ENCODE measurements at places on chromosomes 1 and 21.

GRCh38 chr1:20540281-20540680, 12.1 kb upstream of the FAM43B start:
- no peak for DNase-seq

DNA sequence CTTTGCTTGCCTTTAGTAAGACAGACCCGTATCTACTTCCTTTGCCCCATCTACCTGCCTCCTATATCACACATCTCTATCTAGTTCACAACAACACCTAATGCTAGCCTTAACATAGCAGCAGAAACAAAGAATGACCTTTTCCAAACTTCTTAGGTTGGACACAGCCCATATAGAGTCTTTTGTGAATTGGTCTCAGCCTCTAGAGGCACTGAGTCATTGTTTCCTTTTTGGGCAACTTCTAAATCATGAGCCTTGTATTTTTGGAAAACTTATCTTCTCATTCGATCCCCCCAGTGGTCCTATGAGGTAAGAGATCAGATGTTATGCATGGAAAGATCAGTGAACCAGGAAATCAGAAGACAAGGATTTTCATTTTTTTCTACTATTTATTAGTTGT, 679.4 kb upstream of the USP24 start:
- no peak for DNase-seq

DNA sequence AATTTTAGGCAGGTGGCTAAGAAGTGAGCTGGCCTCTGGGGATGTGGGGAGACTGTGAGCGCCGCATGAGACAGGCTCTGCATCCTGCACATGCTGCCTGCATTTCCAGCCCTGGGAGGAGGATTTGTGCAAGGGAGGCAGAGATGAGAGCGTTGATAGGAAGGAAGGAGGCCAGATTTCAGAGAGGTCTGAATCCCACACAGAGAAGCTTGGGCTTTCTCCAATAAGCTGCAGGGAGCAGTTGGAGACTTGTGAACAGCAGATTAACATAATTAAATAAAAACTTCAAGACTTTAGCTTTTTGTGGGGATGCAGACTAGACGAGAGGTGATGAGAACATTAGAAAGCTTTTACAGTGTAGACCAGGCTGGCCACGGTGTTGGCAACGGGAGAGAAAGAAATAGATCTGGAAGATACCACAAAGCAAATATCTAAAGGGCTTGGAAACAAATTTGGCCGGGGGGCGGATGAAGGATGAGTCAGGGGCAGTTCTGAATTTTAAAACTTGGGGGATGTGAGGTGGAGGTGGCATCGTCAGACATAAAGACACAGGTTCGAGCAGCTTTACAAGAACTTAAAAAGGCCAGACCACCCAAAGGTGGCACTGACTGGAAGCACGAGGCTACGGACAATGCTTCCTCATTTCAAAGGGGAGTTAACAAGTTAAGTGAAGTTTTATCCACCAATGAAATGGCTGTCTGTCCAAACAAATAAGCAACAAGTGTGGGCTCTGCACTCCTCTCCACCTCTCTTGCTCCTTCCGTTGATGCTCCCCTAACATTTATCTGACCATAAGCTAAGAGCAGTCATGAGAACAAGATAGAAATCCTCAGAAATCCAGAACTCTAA, 57.0 kb downstream of the HIVEP3 start:
- no peak for DNase-seq

DNA sequence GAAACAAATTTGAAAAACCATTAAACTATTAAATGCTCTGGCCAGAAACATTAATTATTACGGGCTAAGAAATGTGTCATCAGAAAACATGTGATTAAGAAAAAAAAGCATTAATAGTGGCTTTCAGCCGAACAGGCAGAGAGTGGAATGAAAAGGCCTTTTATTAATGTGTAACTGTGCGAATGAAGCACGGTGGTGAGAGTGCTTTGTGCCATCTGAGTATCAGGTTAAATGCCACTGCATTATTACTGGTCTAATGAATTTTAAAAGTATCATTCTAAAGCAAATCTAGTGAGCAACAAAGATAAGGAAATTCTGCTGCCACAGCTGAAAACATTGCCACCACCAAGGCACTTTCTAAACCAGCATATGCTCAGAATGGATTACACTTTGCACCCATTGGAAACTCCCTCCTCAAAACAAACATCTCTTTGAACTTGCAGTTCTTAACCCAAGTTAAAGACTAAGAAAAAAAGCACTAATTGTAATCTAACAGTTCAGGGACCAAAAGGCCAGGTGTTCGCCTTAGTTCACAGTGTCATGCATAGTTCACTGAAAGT, 30.0 kb upstream of the SSX2IP start:
- DNase-seq, result no peak

- no peak for DNase-seq
Observed at GRCh38 chr1:177546346-177546745, 375.6 kb downstream of the BRINP2 start.

- DNase-seq, result no peak
Observed at GRCh38 chr1:51549016-51549619, 30.1 kb upstream of the EPS15 start.

GRCh38 chr1:202282596-202283283, 59.0 kb downstream of the UBE2T start:
- DNase-seq, result no peak

DNA sequence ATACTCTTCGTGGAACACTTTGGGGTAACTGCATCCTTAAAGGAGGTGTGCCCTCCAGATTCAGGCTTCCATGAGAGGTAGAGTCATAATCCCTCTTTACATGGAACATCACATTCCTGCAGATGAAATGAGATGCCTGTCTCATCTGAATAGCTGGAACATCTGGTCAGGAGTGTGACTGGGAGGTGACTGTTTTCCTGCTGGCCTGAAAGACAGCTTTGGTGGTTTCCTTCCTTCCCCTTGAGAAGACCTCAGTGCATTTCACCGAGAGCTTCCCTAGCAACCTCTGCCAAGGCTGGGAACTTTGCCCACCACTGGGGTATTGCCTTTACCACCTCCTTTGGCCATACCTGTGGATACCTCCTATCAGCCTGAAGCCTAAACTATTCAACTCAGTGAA, 46.7 kb upstream of the GUCA2A start:
- DNase-seq, result no peak

- DNase-seq, result no peak
Observed at GRCh38 chr1:17212009-17212408, 7.1 kb downstream of the PADI1 start.

DNA sequence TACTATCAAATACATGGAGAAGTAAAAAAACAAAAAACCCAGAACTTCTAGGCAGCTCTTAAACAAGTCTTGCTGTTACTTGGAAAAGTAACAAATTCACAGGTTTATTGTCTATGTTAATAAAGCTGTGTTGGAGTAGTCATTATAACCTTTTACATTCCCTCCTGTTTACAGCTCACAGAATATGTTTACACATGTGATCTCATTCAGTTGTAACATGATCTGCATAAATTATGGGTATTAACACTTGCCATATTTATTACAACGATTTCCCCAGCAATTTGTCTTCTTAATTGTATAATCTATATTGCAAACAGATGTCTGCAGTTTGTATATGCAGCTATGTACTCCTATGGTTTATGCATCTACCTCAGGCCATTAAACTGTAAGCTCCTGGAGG, 28.6 kb downstream of the ERG start:
- DNase-seq, result no peak

GRCh38 chr1:17135530-17135929, 16.3 kb upstream of the PADI2 start:
- DNase-seq, result no peak

GRCh38 chr1:209368864-209369598, 214.5 kb upstream of the CAMK1G start:
- no peak for DNase-seq
